ENCODE measurements at places on chromosomes 11 and 22. TPM values are rescaled to one million over a fixed set of nuclear protein-coding genes. Genes with fewer than 3 reads are reported as not detected.
A peak's percentile ranks its signal among the peaks of the same experiment; 100 is the strongest.

- H3K27ac ChIP-seq: no peak overlapping the region
- H3K36me3 ChIP-seq: no peaks in the 10 kb centered on the region
- no peak overlapping the region for H3K4me3 ChIP-seq
- peak; percentile 63 for DNase-seq
Observed at GRCh38 chr22:39427751-39428596, 28.4 kb downstream of the TAB1 start.

Gene RGL4
- 1.4 TPM for total RNA-seq

Gene KIF18A
- total RNA-seq: 1.0 TPM

Gene CYP2D6
- 1.1 TPM for total RNA-seq

GRCh38 chr22:43377896-43378704 lies 33.7 kb upstream of the MPPED1 start:
- no peak overlapping the region for H3K27ac ChIP-seq
- no peaks in the 10 kb centered on the region for H3K36me3 ChIP-seq
- peak; percentile 22 for DNase-seq
- H3K4me1 ChIP-seq: no peaks in the 10 kb centered on the region
- no peaks in the 10 kb centered on the region for H3K27me3 ChIP-seq

DNA sequence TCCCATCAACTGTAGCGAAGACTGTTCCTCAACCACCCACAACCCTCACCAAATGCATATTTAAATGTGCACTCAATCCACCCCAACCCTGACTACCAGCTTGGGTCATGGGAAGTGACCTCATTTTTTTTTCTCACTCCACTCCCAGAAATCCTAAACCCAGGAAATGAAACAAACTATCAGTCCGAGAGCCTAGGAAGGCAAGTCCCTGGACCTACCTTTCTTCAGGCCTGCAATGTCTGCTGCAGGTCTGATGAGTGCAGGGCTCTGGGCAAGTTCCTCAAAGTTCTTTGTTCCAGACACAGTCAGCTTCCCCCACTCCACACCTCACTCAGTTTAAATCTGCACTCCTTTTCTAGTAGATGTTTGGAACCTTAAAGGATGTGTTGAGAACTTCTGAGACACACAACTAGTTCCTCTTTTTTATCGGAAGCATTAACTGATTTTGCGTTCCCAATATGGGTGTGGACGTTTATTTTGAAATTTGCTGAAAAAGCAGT lies at the start of gene MS4A4E:
TSS of gene MS4A4E (minus strand) at position 398 of the 500 bp plus-strand sequence. CDS start 13,082 bp downstream, outside the sequence.
- no peak within 1 kb of the TSS for H3K4me3 ChIP-seq
- H3K27ac ChIP-seq: no peak within 1 kb of the TSS

Gene SFI1
- total RNA-seq: 25.7 TPM

Gene LRRC56
- 1.3 TPM for total RNA-seq

DNA sequence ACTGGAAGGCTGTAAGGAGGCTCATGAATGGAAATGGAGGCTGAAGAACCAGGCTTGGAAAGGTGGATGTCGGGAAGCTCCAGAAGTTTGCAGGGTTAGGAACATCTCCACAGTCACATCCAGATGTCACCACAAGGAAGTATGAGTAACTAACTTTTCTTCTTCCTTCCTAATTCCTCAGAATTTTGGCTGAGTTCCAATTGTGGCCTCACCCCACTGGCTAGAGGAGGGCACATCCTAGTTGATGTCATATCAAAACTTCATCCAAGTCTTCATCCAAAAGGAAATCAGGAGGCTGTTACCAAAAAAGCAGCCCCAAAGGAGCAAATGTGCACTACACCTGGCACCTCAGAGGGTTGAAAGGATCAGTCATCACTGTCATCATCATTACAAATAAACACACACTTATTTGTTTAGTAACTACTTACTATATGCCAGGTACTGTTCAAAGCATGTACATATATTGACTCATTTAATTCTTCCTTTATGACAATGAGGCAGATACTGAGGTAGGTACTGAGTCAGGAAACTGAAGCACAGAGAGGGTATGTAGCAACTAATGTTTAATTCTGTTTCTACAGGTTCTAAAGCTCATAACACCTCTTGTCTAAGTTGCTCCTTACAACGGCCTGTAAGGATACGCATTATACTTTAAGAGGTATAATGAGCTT lies 7.3 kb upstream of the PTPN5 start:
- no peak for DNase-seq
- no peaks in the 10 kb centered on the region for H3K27me3 ChIP-seq
- H3K36me3 ChIP-seq: no peaks in the 10 kb centered on the region
- H3K4me1 ChIP-seq: no peaks in the 10 kb centered on the region

DNA sequence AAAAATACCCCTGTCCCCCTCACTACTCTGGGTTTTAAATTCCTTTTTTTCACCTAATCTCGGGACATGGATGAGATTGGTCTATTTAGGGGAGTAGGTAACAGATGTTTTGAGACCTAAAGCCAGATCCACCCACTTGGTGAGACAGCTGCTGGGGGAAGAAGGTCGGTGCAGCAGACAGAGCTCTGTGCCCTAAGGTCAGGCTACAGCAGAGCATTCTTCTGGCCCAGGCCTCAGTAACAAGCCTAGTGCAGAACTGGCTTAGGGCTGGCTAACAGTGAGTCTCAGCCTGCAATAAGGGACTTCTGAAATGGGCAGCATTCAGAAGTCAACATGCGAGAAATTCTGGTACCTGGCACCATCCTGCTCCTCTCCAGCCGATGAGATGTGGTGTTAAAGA lies 444.9 kb upstream of the KIRREL3 start:
- DNase-seq: no peak
- no peak overlapping the region for H3K27ac ChIP-seq
- H3K4me3 ChIP-seq: no peak overlapping the region

GRCh38 chr22:42948294-42948693 lies 66.7 kb downstream of the PACSIN2 start:
- H3K36me3 ChIP-seq: no peaks in the 10 kb centered on the region
- no peaks in the 10 kb centered on the region for H3K27me3 ChIP-seq
- no peak overlapping the region for H3K4me3 ChIP-seq
- peaks cover 9% of the 10 kb centered on the region for H3K4me1 ChIP-seq
